AG09309 (cell line): ENCODE measurements at places on chromosomes 1 and 21.

- DNase-seq = peak; percentile 17
Observed at GRCh38 chr1:5975133-5975880, 16.9 kb downstream of the NPHP4 start.

GRCh38 chr1:4633346-4633745 lies 21.1 kb upstream of the AJAP1 start:
- no peak for DNase-seq

DNA sequence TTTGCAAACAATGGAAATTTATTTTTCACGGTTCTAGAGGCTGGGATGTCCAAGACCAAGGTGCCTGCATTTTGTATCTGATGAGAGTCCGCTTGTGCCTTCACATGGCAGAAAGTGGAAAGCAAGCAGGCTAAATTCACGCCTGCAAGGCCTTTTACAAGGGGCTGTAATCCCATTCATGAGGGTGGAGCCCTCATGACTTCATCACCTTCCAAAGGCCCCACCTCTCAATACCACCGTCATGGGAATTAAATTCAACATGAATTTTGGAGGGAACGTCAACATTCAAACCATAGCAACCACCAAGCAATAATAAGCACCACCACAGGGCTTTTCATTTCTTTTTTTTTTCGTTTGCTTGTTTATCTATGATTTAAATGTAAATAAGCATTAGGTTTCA lies 115.3 kb downstream of the C1orf21 start:
- DNase-seq = no peak

- no peak for DNase-seq
Observed at GRCh38 chr21:26457817-26458216, 115.3 kb downstream of the CYYR1 start.

DNA sequence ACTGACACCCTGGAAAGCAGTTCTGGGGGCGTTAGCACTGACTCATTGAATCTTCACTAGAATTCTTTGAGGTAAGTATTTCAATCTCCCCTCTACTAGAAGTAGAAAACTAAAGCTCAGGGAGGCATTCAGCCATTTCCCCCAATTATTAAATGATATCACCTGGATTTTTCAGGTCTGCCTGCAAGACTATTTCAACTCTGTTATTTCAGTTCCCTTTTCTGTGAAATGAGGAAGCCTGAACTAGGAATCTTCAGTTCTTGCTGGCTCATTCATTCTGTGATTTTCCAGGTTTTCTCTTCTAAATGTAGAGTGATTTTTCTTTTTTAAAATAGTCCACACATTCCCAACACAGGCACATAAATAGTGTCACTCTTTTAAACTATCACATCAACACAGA lies 337.0 kb upstream of the NR5A2 start:
- no peak for DNase-seq

GRCh38 chr1:204729516-204729915 lies 44.0 kb upstream of the LRRN2 start:
- DNase-seq = no peak

GRCh38 chr1:36411674-36412648 lies 14.3 kb upstream of the LSM10 start:
- DNase-seq = no peak

- DNase-seq = no peak
Observed at GRCh38 chr1:26781206-26781825, 6.4 kb upstream of the PIGV start.

DNA sequence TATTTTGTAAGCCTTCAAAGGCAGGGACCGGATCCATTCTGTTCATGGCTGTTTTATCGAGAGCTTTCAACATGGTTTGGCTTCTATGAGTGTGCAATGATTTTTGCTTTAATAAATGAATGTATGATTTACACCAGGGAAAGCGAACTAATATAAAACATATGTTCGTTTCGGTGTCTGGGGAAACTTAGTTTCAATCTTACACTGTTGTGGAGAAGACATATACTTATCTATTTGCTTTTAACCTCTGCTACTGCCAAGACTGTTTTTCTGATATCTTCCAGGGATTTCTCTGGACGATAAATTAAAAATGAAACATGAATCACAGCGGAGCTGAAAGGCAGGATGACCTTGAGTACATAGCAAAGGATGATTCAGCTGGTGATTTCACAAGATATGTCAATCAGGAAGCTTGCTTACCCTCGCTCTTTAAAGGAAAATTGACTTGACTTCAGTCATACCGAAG lies 14.7 kb upstream of the CYYR1 start:
- peak; percentile 25 for DNase-seq

GRCh38 chr1:58065520-58065919 lies 481.0 kb downstream of the OMA1 start:
- DNase-seq = no peak
